Progenitor cell of endocrine pancreas (in vitro differentiated cells): ENCODE measurements at places on chromosomes 7 and 10. TPM values are rescaled to one million over a fixed set of nuclear protein-coding genes. Genes with fewer than 3 reads are reported as not detected.

- peak overlapping the region; percentile 90 for H3K27ac ChIP-seq
- peaks cover 5% of the 10 kb centered on the region for H3K27me3 ChIP-seq
- peaks cover 10% of the 10 kb centered on the region for H3K4me1 ChIP-seq
- DNase-seq = peak; percentile 30
- no peaks in the 10 kb centered on the region for H3K36me3 ChIP-seq
Observed at GRCh38 chr10:28722065-28722803, 44.9 kb downstream of the BAMBI start.

GRCh38 chr10:100740476-100741377 lies 4.7 kb upstream of the PAX2 start:
- DNase-seq = no peak
- no peak overlapping the region for H3K27ac ChIP-seq
- peaks cover 21% of the 10 kb centered on the region for H3K4me1 ChIP-seq
- H3K36me3 ChIP-seq = no peaks in the 10 kb centered on the region
- no peak overlapping the region for H3K4me3 ChIP-seq

DNA sequence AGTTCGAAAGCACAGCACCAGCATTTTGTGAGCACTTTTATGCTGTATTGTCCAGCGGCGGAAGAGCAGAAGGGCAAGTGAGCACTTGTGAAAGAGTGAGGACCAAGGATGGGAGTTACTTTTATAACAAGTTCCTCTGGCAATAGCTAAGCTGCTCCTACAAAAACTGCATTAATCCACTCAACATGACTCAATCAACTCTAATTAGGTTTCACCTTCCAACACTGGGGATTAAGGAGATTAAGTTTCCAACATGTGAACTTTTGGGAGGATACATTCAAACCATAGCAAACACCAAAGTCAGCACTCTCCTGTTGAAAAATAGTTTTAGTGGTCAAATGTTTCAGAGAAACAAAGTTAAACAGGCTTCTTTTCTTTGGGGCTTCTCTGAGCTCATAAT lies 844.5 kb downstream of the REEP3 start:
- H3K4me3 ChIP-seq = no peak overlapping the region
- H3K4me1 ChIP-seq = peaks cover 31% of the 10 kb centered on the region
- no peak overlapping the region for H3K27ac ChIP-seq
- H3K27me3 ChIP-seq = no peaks in the 10 kb centered on the region
- no peak for DNase-seq
- H3K36me3 ChIP-seq = peaks cover 3% of the 10 kb centered on the region

Gene CYP3A4
- total RNA-seq = not detected in 2 replicates

GRCh38 chr10:110915035-110915434 lies 3.9 kb downstream of the BBIP1 start:
- H3K27me3 ChIP-seq = no peaks in the 10 kb centered on the region
- H3K4me1 ChIP-seq = peaks cover 8% of the 10 kb centered on the region
- peaks cover 1% of the 10 kb centered on the region for H3K36me3 ChIP-seq
- H3K27ac ChIP-seq = no peak overlapping the region
- H3K4me3 ChIP-seq = no peak overlapping the region

- H3K4me3 ChIP-seq = no peak overlapping the region
- H3K27ac ChIP-seq = no peak overlapping the region
- peaks cover 7% of the 10 kb centered on the region for H3K27me3 ChIP-seq
- peaks cover 4% of the 10 kb centered on the region for H3K4me1 ChIP-seq
Observed at GRCh38 chr10:42987575-42987974, 89.3 kb upstream of the RET start.

DNA sequence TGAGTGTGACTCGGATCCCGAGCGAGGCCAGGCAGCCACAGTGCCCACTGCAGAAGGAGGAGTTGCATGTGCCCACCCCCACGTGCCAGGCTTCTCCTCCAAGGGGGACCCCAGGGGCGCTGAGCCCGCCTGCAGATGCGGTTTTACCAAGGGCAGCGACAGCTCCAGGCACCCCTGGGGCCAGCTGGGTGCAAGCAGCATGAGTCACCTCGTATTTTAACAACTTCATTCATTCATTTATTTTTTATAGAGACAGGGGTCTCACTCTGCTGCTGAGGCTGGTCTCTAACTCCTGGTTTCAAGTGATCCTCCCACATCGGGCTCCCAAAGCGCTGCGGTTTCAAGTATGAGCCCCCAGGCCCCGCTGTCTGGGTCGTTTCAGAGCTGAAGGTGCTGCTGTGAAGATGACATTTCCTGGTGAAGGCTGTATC lies 1.3 kb upstream of the FOXL3 start:
- DNase-seq = no peak
- peaks cover 7% of the 10 kb centered on the region for H3K4me1 ChIP-seq
- H3K36me3 ChIP-seq = no peaks in the 10 kb centered on the region
- no peak overlapping the region for H3K4me3 ChIP-seq
- H3K27me3 ChIP-seq = peaks cover 62% of the 10 kb centered on the region

Gene SH2D4B
- total RNA-seq = 0.11 and 0.12 TPM in 2 replicates

Gene SMARCD3
- total RNA-seq = 51.1 and 52.9 TPM in 2 replicates

GRCh38 chr7:101370836-101371235 lies 8.2 kb downstream of the COL26A1 start:
- H3K27me3 ChIP-seq = no peaks in the 10 kb centered on the region
- no peak overlapping the region for H3K27ac ChIP-seq
- no peak overlapping the region for H3K4me3 ChIP-seq
- no peaks in the 10 kb centered on the region for H3K4me1 ChIP-seq
- DNase-seq = no peak
- H3K36me3 ChIP-seq = peaks cover 4% of the 10 kb centered on the region

- no peak overlapping the region for H3K27ac ChIP-seq
- no peak overlapping the region for H3K4me3 ChIP-seq
- no peak for DNase-seq
Observed at GRCh38 chr7:142357953-142358520, 100.2 kb upstream of the PRSS58 start.

DNA sequence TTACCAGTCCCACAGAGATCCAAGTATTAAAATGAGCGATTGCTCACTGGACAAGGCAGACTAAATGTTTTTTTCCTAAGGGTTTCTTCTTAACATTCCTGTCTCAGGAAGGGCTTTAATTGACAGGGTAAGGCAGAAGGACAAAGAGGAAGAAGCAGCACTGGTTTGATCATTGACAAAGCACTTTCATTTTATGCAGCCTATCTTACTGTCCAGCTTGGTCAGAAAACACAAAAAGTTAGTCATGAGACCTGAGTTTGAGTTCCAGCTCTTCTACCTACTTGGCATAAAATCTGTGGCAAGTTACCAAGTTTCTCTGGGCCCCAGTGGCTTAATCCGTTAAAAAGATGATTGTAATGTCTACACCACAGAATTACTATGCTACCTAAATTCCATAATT lies 458.5 kb downstream of the GFRA1 start:
- no peak overlapping the region for H3K4me3 ChIP-seq
- no peaks in the 10 kb centered on the region for H3K4me1 ChIP-seq
- DNase-seq = no peak
- H3K27ac ChIP-seq = no peak overlapping the region
- H3K27me3 ChIP-seq = no peaks in the 10 kb centered on the region

Gene SORCS3
- total RNA-seq = 0.24 and 0.31 TPM in 2 replicates

Gene JMJD1C
- 117 and 121 TPM in 2 replicates for total RNA-seq

DNA sequence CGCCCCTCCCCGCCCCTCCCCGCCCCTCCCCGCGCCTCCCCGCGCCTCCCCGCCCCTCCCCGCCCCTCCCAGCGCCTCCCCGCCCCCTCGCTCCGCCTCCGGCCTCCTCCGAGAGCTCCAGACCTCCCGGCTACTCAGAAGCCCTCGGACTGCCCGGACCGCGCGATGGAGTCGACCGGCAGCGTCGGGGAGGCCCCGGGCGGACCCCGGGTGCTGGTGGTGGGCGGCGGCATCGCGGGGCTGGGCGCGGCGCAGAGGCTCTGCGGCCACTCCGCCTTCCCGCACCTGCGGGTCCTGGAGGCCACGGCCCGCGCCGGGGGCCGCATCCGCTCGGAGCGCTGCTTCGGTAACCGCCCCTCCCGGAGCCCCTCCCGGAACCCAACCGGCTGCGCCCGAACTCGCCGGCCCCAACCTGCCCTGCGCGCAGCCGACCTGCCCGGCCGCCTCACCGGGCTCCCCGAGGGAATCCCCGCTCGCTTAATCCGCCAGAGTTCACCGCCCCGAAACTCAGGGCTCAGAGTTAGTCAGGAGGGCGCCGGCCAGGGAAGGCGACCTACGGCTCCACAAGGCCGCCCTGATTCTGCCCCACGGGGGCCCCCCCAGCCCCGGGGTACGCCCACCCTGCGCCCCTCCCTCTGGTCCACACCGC lies at the start of gene PAOX:
PAOX (plus strand) TSS at position 111 of the 649 bp plus-strand sequence; CDS start at position 166, 55 bp downstream.
- peaks cover 1% of the 10 kb centered on the region for H3K4me1 ChIP-seq
- peak; percentile 56 for DNase-seq

DNA sequence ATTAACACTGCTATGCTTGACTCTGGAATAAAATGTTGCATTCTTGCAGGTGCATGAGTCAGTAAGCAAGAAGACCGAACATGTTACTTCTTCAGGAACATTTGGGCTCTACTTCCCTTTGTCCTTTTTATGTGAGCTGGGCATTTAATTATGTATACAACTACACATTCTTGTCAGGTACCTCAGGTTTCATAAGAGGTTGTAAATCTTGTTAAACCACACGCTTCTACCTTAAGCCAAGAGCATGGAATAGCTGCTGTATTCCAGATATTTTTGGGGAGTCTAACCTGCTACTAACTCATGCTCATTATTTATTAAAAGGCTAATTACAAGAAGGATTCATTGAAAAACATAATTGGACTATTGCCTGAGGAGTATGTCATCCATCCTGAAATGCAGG lies 414.2 kb upstream of the KLF6 start:
- H3K4me1 ChIP-seq = peaks cover 4% of the 10 kb centered on the region
- H3K4me3 ChIP-seq = no peak overlapping the region
- no peak overlapping the region for H3K27ac ChIP-seq
- peaks cover 2% of the 10 kb centered on the region for H3K27me3 ChIP-seq
- H3K36me3 ChIP-seq = no peaks in the 10 kb centered on the region

GRCh38 chr7:50308532-50309385 lies 4.2 kb downstream of the IKZF1 start:
- H3K27me3 ChIP-seq = peaks cover 70% of the 10 kb centered on the region
- H3K36me3 ChIP-seq = no peaks in the 10 kb centered on the region
- no peak overlapping the region for H3K27ac ChIP-seq
- DNase-seq = no peak
- no peaks in the 10 kb centered on the region for H3K4me1 ChIP-seq

- no peak for DNase-seq
- H3K36me3 ChIP-seq = no peaks in the 10 kb centered on the region
- no peak overlapping the region for H3K27ac ChIP-seq
- H3K27me3 ChIP-seq = peaks cover 4% of the 10 kb centered on the region
- no peaks in the 10 kb centered on the region for H3K4me1 ChIP-seq
- H3K4me3 ChIP-seq = no peak overlapping the region
Observed at GRCh38 chr7:22419488-22419887, 62.5 kb upstream of the RAPGEF5 start.

DNA sequence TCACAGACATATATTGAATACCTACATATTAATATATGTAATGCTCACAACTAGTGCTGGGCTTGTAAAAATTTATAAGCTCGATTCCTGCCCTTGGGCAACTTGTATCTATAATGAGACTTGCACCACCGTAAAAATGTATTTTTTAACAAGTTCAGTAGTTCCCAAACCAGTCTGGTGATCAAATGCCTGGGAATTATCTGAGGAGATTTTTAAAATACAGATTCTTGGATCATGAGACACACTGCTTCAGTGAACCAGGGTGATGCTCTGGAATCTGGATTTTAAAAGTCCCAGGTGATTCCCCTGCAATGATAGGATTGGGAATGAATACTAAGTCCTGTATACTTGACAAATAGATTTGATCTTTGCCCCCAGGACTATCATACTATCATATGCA lies 4.3 kb upstream of the MICU1 start:
- no peaks in the 10 kb centered on the region for H3K36me3 ChIP-seq
- H3K4me3 ChIP-seq = no peak overlapping the region
- no peak for DNase-seq
- no peak overlapping the region for H3K27ac ChIP-seq
- no peaks in the 10 kb centered on the region for H3K27me3 ChIP-seq
- H3K4me1 ChIP-seq = peaks cover 2% of the 10 kb centered on the region

Gene RPEL1
- not detected in 2 replicates for total RNA-seq

Gene PCGF6
- total RNA-seq = 13.4 and 14.0 TPM in 2 replicates

DNA sequence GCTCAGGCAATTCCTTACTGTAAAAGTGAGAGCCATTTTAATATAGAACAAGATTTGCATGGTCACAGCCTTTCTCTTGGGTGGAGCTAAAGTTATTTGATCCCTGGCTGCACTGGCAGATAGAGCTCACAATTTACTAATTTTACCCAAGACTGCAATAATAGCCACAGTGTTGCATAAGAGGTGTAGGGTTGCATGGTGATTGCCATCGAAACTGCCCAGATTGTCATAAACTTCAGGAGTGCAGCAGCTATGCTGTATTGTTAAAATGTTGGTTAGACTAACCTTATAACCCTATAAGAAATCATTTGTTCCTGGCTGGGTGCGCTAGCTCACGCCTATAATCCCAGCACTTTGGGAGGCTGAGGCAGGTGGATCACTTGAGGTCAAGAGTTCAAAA lies 50.0 kb downstream of the VCL start:
- DNase-seq = no peak
- H3K4me1 ChIP-seq = peaks cover 1% of the 10 kb centered on the region
- no peak overlapping the region for H3K27ac ChIP-seq
- no peaks in the 10 kb centered on the region for H3K27me3 ChIP-seq
- H3K36me3 ChIP-seq = peaks cover 16% of the 10 kb centered on the region
- no peak overlapping the region for H3K4me3 ChIP-seq

Gene ZCWPW1
- 2.5 and 3.8 TPM in 2 replicates for total RNA-seq

DNA sequence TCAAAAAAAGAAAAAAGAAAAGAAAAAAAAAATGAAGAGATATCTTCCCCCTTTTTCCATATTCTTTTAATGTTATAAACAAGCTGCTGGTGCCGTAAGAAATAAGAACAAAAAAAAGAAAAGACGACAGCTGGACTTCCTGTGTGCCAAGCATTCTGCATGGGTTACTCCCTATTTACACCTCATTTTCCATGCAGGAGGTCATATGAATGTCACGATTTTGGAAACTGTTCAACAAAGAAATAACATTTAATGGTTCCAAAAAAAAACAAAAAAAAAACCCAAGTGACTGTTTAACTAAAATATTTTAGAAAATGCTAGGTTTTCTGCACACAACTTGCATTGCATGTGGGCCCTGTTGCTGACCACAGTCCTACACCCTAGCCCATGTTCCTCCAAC lies 159.3 kb downstream of the TNS3 start:
- H3K27ac ChIP-seq = no peak overlapping the region
- no peak overlapping the region for H3K4me3 ChIP-seq
- no peaks in the 10 kb centered on the region for H3K27me3 ChIP-seq
- DNase-seq = no peak
- H3K36me3 ChIP-seq = peaks cover 56% of the 10 kb centered on the region

Gene TYW1B
- total RNA-seq = 4.2 and 5.7 TPM in 2 replicates

Gene HOXA13
- not detected in 2 replicates for total RNA-seq

Gene UMAD1
- total RNA-seq = 12.1 and 12.8 TPM in 2 replicates

DNA sequence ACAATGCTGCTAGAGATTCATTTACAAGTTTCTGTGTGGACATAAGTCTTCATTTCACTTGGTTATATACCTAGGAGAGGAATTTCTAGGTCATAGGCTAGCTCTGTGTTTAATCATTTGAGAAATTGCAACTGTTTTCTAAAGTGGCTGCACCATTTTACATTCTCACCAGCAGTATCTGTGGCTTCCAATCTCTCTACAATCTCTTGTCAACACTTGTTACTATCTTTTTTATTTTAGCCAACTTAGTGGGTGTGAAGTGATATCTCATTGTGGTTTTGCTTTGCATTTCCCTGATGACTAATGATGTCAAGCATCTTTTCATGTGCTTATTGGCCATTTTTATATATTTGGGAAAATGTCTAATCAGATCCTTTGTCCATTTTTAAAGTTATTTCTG lies 53.0 kb upstream of the DRGX start:
- H3K27ac ChIP-seq = no peak overlapping the region
- H3K27me3 ChIP-seq = no peaks in the 10 kb centered on the region
- no peak overlapping the region for H3K4me3 ChIP-seq
- no peak for DNase-seq
- H3K4me1 ChIP-seq = no peaks in the 10 kb centered on the region

- H3K36me3 ChIP-seq = no peaks in the 10 kb centered on the region
- H3K4me1 ChIP-seq = peaks cover 6% of the 10 kb centered on the region
- DNase-seq = no peak
- H3K27ac ChIP-seq = no peak overlapping the region
- no peak overlapping the region for H3K4me3 ChIP-seq
Observed at GRCh38 chr10:69703766-69704630, 74.0 kb downstream of the FAM241B start.
